ENCODE measurements at places on chromosomes 2 and 18.

GRCh38 chr2:96260387-96261260, 5.2 kb downstream of the TMEM127 start:
- no peak for DNase-seq

DNA sequence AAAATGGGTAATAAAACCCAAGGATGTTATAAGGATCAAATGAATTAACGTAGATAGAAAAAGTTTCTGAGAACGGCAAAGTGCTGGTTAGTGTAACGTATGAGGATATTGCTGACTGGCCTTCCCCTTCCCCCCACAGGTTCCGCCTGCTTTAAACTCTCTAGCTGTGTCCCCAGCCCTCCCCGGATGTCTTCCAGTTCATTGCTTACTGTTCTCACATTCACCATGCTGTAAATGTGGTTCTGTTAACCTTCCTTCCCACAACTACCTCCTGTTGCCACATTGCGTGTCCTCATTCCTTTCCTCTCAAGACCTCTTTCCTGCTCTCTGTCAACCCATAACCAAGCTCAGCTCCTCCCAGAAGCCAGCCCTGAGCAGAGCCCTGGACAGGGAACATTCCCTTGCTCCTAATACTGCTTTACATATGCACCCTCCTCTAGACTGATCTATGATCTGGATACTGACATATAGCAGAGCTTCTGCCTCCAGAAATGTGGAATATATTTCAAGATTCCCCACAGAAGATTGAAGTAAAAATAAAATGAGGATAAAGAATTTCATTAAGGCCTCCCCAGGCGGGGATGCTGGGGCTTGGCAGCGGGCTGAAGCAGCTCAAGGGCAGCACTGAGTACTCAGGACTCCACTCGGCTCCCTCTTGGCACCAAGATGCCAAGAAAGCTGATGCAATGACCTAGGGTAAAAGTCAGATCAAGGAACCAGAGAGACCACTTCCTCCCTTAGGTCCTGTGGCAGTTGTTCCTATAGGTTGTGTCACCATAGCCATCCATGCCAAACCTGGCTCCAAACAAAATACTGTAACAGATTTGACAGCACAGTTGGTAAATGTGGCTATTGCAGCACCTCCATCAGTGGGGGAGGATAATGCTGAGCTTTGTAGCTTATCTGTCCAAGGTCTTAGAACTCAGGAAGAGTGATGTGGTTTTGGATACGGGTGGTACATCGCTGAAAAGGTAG, 136.4 kb upstream of the PIK3C3 start:
- no peak for DNase-seq

DNA sequence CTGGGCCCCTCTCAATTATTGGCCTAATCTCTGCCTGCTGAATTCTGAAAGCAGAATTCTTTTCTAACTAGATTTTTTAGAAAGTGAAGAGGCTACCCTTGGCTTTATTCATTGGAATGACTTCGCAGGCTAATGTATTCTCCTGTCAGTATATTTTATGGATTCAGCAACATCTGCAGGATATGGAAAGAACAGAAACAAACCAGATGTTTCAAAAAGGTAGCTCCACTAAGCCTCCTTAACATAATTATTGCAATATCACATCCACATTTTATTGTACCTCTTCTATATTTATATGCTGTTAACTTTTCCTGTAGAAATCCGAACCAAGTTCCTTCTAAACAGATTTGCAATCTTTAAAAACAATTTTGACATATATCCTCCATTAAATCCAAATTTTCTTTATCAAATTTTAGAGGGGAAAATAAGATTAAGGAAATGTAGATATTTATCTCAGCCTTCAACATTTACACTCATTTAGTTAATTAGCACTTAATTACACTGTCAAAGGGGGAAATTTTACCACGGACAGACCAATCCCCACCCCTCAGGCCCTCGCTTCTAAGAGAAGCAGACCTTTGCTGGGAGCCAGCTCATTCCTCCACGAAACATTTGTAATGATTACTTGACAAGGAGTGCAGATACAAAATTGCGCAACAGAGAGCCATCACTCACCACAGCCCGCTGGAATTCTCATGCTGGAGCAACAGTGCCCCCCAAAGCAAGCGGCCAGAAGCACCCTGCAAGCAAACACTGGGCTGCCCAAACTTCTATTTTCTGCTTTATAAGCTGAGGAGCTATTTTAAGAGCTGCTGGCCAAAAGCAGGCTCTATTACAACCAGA, 253.4 kb downstream of the ETAA1 start:
- DNase-seq = no peak

DNA sequence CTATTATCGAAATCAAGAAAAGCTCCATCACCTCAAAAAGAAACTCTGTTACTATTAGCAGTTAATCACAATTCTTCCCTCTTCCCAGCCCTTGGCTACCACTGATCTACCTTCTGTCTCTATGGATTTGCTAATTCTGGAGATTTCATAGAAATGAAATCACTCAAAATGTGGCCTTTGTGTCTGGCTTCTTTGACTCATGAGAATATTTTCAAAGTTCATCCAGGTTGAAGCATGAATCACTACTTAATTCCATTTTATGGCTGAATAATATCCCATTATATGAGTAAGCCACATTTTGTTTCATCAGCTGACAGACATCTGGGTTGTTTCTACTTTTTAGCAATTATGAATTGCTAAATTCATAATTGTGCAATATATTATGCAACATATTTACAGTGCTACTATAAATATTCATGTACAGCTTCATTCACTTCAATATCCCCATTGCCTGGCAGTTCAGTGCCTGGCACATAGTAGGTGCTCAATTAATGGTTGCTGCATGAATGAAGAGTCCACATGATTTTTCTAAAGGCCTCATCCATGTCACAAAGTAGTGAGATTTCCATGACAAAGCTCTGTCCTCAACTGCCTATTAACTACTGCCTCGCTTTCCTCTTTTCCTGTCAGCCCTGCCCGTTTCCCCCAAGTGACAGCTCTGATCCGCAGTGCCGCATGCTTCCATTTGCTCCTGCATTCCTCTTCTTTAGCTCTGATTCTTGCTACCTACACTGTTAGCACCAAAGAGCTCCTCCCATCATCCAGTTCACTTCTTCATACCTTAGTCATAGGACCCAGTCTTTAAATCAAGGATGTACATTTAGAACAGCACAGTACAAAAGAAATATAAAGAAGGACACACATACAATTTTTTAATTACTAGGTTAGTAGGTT, 32.8 kb downstream of the CCDC93 start:
- no peak for DNase-seq

DNA sequence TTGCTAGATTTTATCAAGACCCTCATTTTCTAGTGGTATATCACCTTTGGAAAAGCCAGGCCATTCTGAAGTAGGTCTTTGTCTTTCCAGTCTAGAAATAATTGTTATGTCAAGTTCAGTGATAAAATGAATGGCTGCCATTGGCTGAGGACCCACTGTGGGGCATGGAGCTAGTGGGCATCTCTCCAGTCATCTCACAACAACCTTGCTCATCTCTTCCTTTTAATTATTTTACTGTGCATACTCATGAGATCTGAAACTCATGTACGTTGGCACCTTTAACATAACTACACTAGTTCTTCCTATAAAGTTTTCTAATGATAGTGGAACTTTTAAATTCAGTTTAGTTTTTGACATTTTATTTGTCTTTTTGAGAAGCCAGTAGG, 240.9 kb downstream of the SLC8A1 start:
- no peak for DNase-seq

GRCh38 chr2:3487028-3487425, 32.3 kb downstream of the ADI1 start:
- DNase-seq = no peak

DNA sequence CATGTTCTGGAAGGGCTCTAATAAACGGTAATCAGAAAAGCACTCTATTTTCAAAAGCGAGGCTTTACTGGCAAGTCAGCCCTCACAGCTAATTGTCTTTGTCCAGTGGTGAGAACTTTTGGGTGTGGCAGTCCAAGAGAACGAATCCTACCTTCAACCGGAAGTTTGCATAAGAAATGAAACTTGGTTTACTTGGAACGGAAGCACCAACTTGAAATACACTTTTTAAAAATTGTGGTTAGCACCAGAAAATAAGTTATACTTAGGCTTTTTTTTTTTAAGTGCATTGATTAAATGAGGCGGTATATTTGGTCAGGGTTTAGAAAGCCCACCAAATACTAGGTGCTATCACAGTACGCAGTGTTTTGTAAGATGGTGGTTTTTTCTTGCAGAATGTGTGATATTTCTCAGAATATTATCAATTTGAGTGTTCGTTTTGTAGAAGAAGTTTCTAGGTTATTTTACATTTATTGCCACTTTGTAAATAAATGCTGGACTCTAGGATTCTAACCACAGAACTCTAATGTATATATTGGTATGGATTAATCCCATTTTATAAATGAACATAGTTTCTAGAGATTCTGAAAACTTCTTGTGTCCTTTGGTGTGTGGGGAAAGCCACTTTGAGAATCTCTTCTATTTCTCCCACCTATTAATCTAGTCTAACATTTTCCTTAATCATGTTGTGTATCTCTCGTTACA, 1.2 kb downstream of the MYL12A start:
- DNase-seq = no peak

GRCh38 chr2:71858071-71858470, 289.6 kb downstream of the CYP26B1 start:
- no peak for DNase-seq

GRCh38 chr2:168143813-168144212, 103.6 kb downstream of the STK39 start:
- no peak for DNase-seq

- DNase-seq = no peak
Observed at GRCh38 chr2:72674982-72675915, 150.6 kb downstream of the EXOC6B start.

GRCh38 chr18:21448299-21448698, 152.2 kb downstream of the ESCO1 start:
- DNase-seq = no peak

DNA sequence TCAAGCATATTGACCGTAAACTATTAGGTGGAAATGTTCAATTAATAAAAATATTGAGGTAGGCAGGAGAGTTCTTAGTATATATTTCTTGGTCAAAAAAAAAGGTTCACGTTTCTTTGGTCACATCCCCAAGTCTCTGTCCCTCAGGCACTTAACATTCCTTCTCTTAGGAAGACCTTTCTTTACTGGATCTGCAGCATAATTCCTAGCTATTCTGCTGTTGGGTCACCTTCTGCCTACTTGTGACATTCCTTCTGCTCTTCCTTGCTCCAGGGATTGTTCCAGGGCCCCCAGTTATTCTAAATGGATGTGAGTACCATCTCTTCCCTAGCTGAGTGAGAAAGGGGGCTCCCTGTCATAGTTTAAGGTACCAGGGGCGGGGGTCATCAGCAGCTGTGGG, 4.2 kb downstream of the UGP2 start:
- DNase-seq = no peak

DNA sequence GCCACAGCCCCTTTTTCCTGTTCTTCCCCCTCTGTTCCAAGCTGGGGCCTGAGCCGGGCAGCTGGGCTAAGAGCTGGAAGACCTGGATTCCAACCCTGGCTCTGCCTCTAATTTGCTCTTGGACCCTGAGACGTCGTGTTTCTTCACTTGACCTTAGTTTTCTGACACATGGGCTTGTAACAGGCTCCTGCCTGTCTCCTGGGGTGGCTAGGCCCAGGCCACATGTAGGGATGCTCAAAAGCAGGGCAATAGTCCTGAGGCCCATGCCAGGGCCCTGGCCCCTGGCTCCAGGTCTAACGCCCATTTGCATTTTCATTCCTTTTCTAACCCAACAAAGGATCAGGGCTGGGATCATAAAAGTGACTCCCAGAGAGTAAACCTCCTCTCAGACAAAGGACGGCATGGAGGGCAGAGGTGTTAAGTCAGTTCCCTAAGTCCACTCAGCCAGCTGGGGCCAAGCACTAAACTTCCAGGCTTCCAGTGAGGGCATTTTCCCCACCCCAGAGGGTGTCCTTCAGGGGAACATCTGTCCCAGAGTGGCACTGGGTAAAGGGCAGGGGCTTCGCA, 16.6 kb upstream of the DNMT3A start:
- DNase-seq = no peak

GRCh38 chr2:174157053-174157452, 91.3 kb downstream of the OLA1 start:
- DNase-seq = no peak
